Activated T-helper 1 cell treated with anti-CD3 and anti-CD28 coated beads, Interleukin-12 subunit alpha, Interleukin-12 subunit beta, Interleukin-2, Interleukin-4 antibody, amounts not matched to agents 30 ng/mL and 10 ng/mL and 1 ng/mL, durations not matched to agents 14 hours and 24 hours and 36 hours (primary cell): ENCODE measurements at places on chromosomes 7 and 10. TPM values are rescaled to one million over a fixed set of nuclear protein-coding genes. Genes with fewer than 3 reads are reported as not detected.

The ACSL5 gene
- total RNA-seq = 46.7 and 50.7 TPM in 2 replicates

The AGAP4 gene
- total RNA-seq = 15.0 and 16.7 TPM in 2 replicates

The SCIN gene
- total RNA-seq = not detected in 2 replicates

The CAMK2B gene
- 0.47 and 0.76 TPM in 2 replicates for total RNA-seq

The LIPF gene
- total RNA-seq = not detected in 2 replicates

The PPP1R9A gene
- not detected in 2 replicates for total RNA-seq

The VWDE gene
- 1.6 and 1.7 TPM in 2 replicates for total RNA-seq

The RASSF4 gene
- 1.3 and 2.5 TPM in 2 replicates for total RNA-seq

The PITX3 gene
- total RNA-seq = 0.17 and 0.44 TPM in 2 replicates

The SYT15 gene
- 0.96 and 1.5 TPM in 2 replicates for total RNA-seq

The CALCR gene
- not detected in 2 replicates for total RNA-seq

The TSPAN12 gene
- total RNA-seq = not detected in 2 replicates

The DPYSL4 gene
- 24.1 and 24.7 TPM in 2 replicates for total RNA-seq
